ENCODE measurements at places on chromosomes 5 and 9. TPM values are rescaled to one million over a fixed set of nuclear protein-coding genes. Genes with fewer than 3 reads are reported as not detected.

PCDHB13 gene
- 0.29 TPM for total RNA-seq

PCDHB15 gene
- 0.14 TPM for total RNA-seq

TAF11L6 gene
- total RNA-seq, result not detected

COL15A1 gene
- total RNA-seq, result 5.4 TPM

SH3RF2 gene
- total RNA-seq, result 4.2 TPM

TLE1 gene
- total RNA-seq, result 15.5 TPM

C7 gene
- total RNA-seq, result not detected

HDAC3 gene
- 71.7 TPM for total RNA-seq

TCF7 gene
- total RNA-seq, result 0.44 TPM

TPPP gene
- under 0.01 TPM for total RNA-seq

CLIC3 gene
- total RNA-seq, result 12.7 TPM

SPATA6L gene
- total RNA-seq, result 0.43 TPM

SH3TC2 gene
- 10.6 TPM for total RNA-seq

CCDC107 gene
- 8.3 TPM for total RNA-seq

TAF11L10 gene
- total RNA-seq, result not detected

PCDHGA9 gene
- 6.2 TPM for total RNA-seq

RFESD gene
- 2.0 TPM for total RNA-seq

HSPB3 gene
- total RNA-seq, result 1.0 TPM

DBH gene
- not detected for total RNA-seq

IL33 gene
- 175 TPM for total RNA-seq

ITGA1 gene
- total RNA-seq, result 237 TPM

CKMT2 gene
- 0.29 TPM for total RNA-seq

PLAC8L1 gene
- not detected for total RNA-seq

SLU7 gene
- 30.1 TPM for total RNA-seq

SPACA9 gene
- total RNA-seq, result 2.0 TPM

ZDHHC21 gene
- total RNA-seq, result 12.7 TPM

CARTPT gene
- not detected for total RNA-seq

C5orf34 gene
- total RNA-seq, result 12.0 TPM

OR1J2 gene
- not detected for total RNA-seq

PHAX gene
- total RNA-seq, result 63.7 TPM

THOC3 gene
- total RNA-seq, result 72.0 TPM

FCN2 gene
- total RNA-seq, result not detected

EIF4E1B gene
- total RNA-seq, result not detected

LCP2 gene
- total RNA-seq, result not detected

IRX1 gene
- total RNA-seq, result not detected

SPATA9 gene
- total RNA-seq, result 0.57 TPM

GFRA3 gene
- total RNA-seq, result not detected

ADAMTS13 gene
- 0.88 TPM for total RNA-seq

FLT4 gene
- total RNA-seq, result under 0.01 TPM

TMEM174 gene
- not detected for total RNA-seq

PCDHB4 gene
- not detected for total RNA-seq

SPOCK1 gene
- total RNA-seq, result 77.5 TPM

CTXN3 gene
- total RNA-seq, result not detected

RNF183 gene
- total RNA-seq, result not detected

RIMOC1 gene
- 27.8 TPM for total RNA-seq
